ENCODE measurements at places on chromosomes 3 and 15.

DNA sequence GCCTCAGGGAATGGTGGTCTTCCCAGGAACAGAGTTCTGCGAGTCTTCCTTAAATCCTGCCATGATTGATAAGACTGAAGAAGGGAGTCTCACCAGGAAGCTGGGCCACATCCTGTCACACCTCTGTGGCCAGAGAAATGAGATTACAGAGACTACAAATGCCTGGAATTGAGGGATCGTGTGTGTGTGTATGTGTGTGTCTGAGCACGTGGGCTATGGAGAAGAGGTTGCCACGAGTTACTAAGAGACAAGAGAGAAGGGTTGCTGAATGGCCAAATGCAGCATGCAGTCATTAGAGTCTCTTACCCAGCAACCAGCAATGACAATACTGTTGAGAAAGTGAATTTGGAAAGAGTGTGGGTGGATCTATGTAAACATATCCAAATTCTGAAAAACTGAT lies 443.1 kb downstream of the MFSD1 start:
- no peak for DNase-seq

- DNase-seq = no peak
Measured at GRCh38 chr3:57544181-57545125, at the start of gene DNAH12. Gene DNAH12, minus strand, starts transcription at chr3:57544344. Its CDS starts 1,474 bp downstream, at chr3:57542870.

DNA sequence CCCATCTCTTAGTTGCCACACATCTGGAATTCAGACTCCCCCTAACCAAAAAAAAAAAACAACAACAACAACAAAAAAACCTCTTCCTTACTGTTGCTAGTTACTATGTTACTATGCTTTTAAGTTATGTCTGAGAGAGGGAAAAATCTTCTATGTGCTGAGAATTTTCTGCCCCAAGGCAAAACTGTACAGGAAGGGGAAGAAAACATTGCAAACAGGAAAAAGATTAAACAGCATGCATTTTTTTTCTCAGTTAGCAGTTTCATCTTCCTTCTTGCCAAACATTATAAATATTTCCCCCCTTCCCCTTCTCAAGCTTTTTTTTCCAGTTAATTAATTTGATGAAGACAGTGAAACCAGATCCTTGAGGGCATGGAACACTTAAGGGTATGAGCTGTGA lies 1.1 kb upstream of the CD200R1 start:
- DNase-seq = no peak

- DNase-seq = no peak
Measured at GRCh38 chr15:61736790-61737189, 323.5 kb downstream of the VPS13C start.

DNA sequence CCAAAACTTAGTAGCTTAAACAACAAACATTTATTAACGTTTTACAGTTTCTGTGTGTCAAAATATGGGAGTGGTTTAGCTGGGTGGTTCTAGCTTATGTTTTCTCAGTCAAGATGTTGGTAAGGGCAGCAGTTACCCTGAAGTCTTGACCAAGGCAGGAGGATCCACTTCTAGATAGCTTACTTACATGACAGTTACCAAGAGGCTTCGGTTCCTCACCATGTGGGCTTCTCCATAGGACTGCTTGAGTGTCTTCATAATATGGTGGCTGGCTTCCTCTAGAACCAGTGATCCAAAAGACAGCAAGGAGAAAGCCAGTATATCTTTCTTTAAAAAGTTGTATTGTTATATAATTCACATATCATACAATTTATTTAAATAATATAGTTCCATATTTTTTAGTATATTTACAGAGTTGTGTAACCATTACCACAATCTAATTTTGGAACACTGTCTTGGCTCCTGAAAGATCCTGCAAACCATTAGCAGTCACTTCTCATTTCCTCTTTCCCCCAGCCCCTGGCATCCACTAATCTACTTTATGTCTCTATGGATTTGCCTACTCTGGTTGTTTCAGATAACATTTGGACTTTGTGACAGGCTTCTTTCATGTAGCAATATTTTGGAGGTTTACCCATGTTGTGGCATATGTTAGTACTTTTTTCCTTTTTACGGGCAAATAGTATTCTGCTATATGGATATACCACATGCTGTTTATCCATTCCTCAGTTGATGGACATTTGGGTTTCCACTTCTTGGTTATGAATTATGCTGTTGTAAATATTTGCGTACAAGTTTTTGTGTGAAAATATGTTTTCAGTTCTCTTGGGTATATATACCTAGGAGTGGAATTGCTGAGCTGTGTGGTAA lies 33.3 kb downstream of the MAPK6 start:
- DNase-seq = no peak

- no peak for DNase-seq
Measured at GRCh38 chr15:76196269-76197231, 114.7 kb downstream of the ETFA start.

DNA sequence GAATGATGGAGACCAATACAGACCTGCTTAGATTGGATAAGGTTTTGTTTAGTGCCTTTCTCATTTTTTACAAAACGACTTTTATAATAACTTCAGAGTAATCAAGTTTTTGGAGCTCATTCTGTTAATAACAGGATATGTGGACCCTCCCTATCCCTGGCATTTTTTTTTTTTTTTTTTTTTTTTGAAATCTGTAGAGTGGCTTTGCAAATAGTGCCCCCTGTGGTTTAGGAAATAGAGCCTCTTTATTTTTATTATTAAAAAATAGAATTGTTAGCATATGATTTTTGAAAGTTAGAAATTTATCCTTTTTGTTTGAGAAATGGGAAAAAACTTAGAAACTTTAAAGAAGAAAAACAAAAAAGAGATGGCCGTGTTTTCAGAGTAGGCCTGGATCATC lies 11.4 kb downstream of the SKIL start:
- no peak for DNase-seq

DNA sequence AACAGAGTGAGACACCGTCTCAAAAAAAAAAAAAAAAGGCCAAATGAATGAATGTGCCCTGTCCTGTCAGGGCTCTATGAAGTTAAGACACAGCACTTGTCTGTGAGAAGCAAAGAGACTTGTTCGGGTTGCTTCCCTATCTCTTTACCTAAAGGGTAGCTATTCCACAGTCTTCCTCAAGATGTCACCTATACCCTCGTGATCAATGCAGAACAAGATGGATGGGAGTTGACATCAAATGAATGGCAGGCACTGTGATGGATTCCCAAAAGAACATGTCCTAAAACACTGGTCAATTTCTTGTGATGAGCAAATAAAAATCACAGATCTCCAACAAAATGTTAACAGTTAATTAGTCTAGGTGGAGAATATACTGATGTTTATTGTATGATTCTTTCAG lies 9.5 kb downstream of the TADA3 start:
- no peak for DNase-seq

DNA sequence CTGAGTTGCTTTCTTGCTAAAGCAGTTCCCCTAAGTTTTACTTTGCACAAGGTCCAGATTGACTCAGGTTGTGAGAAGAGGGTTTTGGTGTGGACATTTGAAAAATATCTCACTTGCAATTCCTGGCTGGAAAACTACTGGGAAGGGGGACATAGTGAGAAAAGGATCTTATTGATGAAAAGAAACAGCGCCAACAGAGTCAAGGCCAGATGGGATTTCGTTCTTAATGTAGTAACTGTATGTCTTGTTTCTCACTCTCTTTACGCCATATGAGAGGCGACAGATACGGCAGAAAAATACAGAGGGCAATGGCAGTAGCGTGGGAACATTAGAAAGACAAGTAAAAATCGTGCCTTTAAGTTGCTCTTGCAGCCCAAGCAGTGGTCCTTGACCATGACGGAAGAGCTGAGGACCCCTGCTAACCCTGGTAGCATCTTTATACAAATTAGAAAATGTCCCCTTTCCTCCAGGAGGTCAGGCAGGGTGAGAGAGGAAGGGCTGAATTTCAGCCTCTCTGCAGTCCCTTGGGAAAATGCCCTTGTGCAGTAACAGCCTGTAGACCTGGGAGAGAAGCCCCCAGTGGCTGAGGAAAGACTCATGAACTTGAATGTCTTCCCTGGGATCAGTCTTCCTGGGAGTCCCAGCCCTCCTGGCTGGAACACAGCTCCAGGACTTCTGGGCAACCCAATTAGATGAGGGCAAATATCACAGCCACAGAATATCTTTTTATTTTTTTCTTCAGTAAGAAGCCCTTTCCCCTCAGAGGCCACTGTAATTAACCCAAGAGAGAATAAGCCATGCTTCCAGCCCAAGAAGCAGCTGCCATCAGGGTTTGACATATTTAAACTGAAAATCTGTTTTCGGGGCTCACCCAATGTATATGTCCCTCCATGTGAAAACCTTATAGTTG lies 113.4 kb downstream of the CD47 start:
- DNase-seq = no peak

DNA sequence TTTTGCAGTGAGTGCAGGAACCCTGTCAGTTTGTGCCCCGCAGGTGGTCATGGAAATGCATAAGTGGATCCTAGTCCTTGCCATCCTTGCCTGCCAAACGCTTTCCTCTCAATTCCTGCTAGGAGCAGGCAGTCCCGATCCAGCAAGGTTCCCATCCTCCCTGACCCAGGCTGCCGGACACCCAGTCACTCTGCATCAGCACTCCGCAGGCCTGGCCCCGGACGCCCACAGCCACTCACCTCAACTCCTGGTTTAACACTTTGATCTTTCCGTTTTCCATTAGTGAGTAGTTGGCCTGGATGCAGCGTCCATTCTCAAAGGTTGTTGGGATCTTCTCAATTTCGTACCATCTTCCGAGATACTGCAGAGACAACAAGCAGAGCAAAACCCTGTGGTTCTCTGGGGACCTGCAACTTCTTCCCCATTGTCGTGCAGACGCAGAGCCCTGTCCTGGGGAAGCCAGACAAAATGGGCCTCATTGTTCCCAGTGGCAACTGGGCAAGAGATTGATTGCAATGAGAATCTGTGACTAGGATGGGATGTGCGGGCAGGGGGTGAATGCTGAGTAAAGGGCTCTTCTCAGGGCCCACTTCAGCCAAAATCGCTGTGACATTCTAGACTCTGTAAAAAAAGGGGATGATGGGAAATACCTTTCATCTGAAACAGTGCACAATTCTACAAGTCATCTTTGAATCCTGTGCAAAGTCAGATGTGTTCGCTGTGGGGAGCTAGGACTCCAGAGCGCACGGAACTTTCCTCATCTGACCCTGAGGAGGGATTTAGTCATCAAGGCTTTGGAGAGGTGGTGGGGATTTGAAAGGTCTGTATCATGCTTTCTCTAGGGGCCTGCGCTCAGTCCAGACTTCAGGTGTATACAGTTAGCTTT lies 9.9 kb downstream of the APOD start:
- no peak for DNase-seq

DNA sequence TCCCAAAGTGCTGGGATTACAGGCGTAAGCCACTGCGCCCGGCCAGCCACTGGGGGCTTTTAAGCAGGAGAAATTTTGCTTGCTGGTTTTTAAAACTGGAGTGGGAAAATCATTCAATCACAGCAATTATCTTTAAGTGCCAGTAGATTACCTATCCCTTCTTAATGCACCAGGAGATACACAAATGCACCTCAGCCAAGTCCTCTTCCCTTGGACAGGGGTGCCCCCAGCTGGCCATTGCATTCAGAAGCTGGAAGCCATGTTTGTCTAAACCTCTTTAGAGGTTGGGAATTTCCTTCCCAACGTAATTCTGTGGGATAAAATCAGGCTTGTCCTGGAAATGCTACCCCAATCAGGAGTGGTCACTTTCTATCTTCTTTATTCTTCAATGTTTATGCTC lies 26.6 kb downstream of the MIX23 start:
- no peak for DNase-seq

DNA sequence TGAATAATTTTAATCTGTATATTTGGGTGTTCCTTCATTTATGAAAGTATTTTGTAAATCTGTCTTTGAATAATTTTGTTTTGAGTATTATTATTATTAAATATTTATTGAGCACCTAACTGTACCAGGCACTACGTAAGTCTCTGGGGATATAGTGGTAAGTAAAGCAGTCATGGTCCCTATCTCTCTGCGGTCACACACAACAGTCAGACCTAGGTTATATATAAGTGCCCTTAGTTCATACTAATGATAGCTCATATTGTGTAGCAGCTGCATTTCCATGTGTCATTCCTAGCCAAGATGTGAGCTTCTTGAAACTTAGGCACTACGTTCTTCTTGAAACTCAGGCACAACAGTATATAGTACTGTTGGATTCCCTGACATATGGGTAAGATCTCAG lies 12.4 kb downstream of the NKTR start:
- DNase-seq = no peak

DNA sequence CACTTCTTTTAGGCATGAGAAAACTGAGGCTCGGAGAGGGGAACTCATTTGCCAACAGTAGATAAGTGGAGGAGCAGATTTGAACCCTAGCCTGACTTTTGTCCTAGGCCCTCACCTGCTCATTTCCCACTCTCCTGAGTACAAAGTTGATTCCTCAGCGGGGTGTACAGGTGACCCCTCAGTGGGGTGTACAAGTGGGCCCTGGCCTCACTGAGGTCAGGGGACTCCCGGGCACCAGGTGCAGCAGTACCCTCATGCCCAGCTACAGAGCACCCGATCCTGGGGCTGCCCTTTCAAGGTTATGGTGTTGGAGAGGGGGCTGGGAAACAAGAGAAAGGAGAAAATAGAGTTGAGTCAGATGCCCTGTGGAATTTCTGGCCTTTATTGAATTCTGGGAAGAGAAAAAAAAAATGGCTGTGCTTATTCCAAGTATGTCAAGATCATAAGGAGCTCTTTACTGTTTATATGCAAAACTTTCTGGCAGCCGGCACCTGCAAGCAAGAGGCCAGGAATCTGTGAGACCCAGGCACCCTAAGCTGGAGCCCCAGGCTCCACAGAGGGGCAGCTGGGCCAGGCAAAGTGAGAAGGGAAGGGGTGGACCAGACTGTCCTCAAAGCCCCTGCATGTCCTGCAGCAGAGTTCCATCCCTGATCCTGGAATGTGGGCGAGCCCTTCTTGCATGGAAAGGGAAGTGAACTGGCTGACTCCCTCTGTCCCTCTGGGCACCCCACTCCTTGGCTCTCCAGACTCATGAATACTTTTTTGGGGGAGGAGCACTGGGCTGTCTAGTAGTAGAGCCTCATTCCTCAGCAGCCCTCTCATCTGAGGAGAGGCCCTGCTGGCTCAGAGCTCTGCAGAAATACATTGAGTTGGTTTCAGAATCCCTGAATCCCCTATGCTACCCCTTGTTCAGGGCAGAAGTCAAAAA lies 43.1 kb downstream of the AMOTL2 start:
- DNase-seq = no peak

- no peak for DNase-seq
Measured at GRCh38 chr15:61327019-61327631, 98.0 kb upstream of the RORA start.

DNA sequence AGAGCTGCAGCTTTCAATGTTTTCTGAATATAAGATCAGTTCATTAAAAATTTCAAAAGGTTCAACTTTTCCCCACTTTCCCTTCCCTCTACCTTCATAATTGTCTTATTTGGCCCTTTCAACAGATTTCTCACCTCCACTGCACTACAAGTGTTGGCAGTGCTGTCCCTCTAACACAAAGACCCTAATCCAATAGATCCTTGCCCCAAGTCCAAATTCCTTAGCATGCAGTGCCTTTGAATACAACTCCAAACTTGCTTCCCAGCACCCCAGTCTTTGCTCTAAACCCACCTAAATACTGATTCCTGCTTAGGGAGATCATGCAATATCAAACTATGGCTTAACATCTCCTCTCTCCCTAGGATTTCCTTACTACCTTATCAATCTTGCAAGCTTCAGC lies 43.9 kb downstream of the TJP1 start:
- no peak for DNase-seq

Measured in effector memory CD8-positive, alpha-beta T cell (primary cell).